NCI-H510A treated with DMSO at 0.1 percent for 48 hours (cell line): ENCODE measurements at places on chromosomes 12 and 14.
A peak's percentile ranks its signal among the peaks of the same experiment; 100 is the strongest.

DNA sequence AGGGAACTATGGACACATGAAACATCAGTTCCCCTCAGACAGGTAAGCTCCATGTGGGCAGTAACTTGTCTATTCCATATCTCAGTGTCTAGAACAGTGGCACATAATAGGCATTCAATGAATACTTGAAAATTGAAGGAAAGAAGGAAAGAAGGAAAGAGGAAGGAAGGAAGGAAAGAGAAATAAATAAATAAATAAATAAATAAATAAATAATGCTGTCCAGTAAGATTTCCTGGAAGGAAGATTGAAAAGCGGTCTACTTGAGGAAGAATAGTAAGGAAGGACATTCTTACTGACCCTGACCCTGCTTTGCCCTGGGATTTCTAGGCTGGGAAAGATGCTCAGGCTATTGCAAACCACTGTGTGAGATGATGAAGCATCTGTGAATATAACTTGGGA lies 91.5 kb downstream of the PTPRR start:
- DNase-seq = no peak

GRCh38 chr12:121930862-121931261 lies 12.5 kb downstream of the CFAP251 start:
- DNase-seq = no peak

GRCh38 chr14:105241641-105242040 lies 6.7 kb upstream of the BTBD6 start:
- DNase-seq = no peak

- peak; percentile 44 for DNase-seq
Observed at GRCh38 chr14:99395909-99396530, 84.6 kb downstream of the SETD3 start.

DNA sequence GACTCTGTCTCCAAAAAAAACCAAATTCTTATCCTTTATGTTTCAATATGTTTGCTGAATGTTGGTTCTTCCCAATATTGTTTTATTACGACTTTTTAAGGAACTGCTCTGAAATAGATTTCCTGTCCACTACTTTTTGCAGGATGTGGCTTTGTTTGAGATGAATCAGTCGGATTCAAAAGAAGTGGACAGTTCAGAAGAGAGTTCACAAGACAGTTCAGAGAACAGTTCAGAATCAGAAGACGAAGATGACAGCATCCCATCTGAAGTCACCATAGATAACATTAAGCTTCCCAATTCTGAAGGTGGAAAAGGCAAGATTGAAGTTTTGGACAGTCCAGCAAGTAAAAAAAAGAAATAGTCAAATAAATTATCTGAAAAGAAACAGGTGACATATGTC lies 8.2 kb downstream of the NOPCHAP1 start:
- no peak for DNase-seq

DNA sequence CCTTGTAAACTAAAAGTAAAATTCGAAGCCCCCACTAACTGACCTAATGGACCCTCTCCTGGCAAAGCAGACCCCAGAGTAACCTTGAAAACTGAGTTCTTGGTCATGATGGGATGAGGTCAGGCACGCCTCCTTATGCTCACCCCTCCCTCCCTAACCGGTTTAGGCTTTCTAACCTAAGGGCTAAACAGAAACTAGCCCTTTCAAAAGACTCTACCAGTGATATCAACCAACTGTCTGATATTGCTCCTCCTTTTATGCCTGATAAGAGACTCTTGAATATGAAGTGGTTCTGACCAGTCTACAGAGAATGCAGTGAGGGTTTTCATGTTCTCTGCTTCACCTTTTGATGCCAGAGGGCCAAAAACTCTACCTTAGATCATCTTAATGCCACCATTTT lies 4.8 kb upstream of the LPCAT3 start:
- DNase-seq = no peak

DNA sequence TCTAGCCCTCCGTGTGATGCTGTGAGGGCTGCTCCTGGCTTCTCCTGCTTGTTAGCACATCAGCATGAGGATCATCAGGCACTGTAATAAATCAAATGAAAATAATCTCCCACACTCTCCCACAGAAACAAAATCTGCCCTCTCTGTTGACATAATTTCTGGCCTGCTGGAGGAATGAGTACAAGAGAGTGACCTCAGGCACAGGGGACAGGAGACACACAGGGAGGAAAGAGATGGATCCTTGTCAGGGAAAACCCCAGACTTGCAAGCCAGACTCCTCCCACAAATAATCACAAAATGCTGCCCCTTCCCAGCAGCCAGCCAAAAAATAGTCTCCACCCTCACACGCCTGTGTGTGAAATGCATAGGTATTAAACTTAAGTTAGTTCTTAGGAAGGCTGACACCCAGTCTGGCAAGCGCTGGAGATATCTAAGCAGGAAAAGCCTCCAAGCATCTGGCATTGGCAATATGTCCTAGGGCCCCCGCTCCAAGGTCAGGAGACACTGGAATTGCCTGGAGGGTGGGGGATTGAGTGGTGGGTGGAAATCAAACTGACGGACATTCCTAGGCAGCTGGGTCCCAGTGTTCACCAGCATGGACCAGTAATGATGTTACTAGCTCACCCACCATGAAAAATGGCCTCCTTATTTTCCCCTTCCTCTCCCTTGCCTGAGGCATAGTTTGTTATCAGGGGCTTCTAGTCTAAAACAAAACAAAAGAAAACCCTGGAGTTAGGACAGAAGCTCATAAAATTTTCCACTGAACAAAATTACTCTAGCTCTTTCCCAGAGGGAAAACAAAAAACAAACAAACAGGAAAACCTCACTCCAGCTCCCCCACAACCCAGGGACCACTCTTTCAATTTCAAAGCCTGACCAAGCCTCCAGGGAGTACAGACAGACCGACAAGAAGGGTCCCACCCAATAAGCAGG lies 22.0 kb downstream of the SMUG1 start:
- no peak for DNase-seq

DNA sequence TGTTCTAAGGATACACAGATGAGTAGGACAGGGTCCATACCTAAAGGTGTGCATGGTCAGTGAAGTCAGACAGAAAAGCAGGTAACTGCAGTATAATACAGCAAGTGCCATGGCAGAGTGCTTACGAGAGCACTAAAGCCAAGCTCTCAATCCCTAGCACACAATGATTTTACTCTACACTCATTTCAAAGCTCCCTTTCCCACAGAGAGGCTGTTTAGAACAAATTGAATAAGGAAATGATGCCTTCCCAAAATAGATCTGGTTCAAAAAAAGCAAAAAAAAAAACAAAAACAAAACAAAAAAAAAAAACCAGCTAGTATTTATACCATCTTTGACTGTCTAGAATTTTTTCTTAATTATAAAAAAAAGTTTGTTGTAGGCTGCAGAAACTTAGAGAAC lies 74.1 kb downstream of the HECTD4 start:
- no peak for DNase-seq

GRCh38 chr14:104657563-104658324 lies 31.7 kb upstream of the INF2 start:
- no peak for DNase-seq

GRCh38 chr14:93017301-93017797 lies 94.4 kb downstream of the CHGA start:
- DNase-seq = no peak

DNA sequence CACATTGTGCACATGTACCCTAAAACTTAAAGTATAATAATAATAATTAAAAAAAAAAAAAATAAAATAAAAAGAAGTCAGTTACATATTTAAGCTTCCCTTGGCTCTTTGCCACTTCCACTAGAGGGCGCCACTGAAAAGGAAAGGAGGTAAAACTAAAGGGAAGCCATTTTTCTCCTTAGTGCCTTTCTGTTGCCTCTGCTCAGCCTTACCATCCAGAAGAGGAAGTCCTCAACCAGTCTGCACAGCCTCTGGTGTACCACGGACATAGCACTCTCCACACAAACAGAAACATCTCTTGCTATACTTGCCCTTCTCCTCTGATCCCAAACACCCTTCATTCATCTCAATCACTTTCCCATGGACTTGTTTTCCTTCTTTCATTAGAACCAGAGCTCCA lies 169.0 kb upstream of the EEA1 start:
- no peak for DNase-seq

DNA sequence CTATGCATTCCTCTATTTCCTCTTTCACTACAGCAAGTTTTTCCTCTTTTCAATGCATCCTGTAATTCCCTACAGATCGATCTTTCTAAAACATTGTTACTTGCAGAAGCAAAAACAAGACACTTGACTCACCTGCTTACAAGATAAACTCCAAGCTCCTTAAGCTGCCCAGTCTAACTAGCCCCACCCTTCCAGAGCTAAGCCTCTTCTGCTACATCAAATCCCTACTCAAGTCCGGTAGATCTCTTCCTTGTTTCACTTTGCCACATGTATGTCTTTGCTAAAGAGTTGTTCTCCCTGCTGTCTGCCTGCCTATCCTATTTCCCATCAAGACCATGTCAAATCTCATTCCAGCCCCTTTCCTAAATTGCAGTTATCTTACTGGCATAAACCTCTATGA lies 724.8 kb downstream of the C12orf50 start:
- no peak for DNase-seq

GRCh38 chr12:131390412-131391334 lies 320.2 kb upstream of the SFSWAP start:
- DNase-seq = no peak

DNA sequence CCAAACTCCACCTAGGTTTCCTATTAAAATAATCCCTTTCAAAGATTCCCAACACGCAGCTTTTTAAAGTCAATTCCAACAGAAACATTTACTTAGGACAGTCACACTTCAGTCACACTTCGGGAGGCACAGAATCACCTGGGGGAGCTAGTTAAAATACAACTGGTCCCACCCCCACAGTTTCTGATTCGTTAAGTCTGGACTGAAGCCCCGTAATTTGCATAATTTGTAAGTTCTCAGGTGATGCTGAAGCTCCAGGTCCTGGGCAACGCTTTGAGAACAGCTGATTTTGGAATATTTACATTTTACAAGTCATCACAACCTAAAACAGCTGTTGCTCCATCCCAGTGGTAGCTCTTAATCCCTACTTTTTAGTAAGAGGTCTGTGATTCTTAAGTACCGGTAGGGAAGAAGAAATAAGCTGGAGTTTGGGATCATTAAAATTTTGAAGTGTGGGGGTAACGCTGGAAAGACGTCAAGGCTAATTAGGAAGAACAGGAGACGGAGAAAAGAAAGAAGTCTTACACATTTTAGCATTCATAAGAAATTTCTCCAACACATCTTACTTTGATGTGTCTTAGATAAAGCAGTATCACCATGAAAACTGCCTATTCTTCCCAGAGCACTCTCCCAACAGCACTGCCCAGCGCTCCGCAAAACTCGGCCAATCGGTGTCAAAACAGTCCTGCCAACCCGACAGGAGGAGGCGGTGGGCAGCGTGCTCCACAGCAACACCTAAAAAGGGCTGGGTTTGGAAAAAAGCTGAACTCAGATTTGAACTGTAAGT lies 1.1 kb downstream of the IPO8 start:
- peak; percentile 23 for DNase-seq

- DNase-seq = no peak
Observed at GRCh38 chr14:61104358-61104757, 123.3 kb downstream of the SLC38A6 start.

DNA sequence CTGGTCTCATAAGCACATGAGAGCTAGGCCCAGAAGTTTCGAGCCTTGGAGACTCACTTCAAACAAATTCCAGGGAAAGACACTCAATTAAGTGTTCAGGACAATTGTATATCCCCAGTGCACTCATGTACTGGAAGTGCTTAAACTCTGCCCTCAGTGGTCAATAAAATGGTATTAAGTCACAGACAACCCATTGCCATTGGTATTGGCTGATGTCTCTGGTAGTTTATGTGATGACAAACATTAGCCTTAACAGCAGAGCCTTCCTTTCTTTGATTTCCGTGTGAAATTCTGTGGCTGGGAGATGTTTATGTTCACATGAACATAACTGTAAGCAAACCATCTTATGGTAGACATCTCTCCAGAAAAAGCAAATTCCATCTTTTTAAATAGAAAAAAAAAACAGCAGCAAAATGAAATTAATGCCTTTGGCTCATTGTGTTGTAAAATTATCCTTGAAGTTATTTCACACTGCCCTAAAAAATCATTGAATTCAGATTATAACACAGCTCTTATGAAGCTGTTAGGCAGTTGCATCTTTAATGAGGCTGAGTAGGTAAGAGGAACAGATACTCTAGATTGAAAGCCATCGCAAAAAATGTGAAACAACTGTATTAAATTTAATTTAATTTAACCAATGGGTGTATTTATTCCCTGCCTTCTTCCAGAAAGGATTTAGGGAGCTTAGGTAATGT lies 216.2 kb upstream of the PLEKHG7 start:
- no peak for DNase-seq

DNA sequence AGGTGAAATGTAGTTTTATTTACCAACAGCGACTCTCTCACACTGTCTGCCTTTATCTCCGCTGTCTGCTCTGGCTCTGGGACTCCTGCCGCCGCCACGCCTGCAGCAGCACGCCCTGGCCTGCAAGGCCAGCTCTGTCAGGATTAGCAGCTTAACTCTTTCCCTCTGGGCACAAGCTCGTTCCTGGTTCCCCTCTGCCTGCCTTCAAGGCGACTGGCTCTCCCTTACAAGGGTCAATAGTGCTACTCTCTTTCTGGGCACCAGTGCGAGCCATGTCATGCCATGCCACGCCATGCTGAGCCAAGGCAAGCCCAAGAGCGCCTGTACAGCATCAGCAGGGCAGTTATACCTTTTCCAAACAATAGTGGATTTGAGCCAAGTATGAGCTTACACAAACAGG lies 3.6 kb upstream of the CLEC2B start:
- no peak for DNase-seq

DNA sequence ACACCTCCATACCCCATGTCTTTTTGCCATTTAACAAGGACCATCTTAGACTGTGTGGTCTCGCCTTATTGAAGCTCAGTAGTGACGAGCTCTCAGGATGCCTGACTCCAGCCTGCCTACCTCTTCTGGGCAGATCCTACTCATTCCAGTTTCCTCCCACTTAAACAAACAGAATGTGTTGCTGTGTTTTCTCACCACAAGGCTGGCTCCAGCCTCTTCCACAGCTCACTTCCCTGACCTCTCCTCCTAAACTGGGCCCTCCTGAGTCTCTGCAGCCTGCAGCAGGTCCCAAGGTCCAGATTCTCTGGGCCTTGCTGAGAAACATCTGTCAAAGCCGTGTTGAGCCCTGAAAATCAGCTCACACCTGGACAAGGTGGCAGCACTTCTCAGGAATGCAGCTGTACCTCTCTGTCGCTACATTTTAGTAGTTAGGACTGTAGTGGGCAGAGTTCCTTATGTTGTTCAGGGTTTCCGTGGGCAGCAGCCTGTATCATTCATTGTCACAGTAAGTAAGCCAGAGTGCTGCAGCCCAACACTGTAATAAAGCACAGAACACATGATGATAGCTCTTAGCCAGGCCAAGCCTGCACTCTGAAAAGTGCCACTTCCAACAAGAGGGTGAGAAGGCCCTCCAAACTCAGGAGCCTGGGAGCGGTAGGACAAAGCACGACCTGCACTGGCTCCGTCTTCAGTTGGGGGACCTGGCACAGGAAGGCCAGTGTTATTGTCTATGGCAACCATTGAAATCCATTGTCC lies 68.5 kb downstream of the NKX2-1 start:
- peak; percentile 91 for DNase-seq

DNA sequence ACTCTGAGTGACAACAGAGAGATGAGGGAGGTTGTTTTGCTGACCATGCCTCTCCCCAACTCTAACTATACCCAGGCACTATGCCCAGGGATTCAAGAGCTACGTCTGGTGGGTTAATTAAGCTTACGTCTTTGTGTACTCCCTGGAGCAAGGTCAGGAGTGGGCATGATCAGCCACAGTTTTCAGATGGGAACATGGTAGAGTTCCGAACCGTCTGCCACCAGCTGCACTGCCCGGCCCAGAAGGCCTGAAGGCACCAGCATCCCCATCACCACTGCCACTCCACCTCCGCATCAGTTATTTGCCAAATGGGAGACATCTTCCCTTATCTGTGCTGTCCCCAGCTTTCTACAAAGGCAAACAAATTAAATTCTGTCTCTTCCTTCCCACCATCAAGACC lies 11.1 kb upstream of the GPX2 start:
- no peak for DNase-seq
